Pons (tissue), 1 donor: ENCODE measurements at places on chromosomes 2 and 18.

- no peak for DNase-seq
Observed at GRCh38 chr2:159879051-159879604, 81.1 kb upstream of the CD302 start.

GRCh38 chr2:200466425-200467418 lies 43.1 kb downstream of the KCTD18 start:
- no peak for DNase-seq

GRCh38 chr2:69977186-69977585 lies 15.8 kb upstream of the ASPRV1 start:
- DNase-seq: no peak

DNA sequence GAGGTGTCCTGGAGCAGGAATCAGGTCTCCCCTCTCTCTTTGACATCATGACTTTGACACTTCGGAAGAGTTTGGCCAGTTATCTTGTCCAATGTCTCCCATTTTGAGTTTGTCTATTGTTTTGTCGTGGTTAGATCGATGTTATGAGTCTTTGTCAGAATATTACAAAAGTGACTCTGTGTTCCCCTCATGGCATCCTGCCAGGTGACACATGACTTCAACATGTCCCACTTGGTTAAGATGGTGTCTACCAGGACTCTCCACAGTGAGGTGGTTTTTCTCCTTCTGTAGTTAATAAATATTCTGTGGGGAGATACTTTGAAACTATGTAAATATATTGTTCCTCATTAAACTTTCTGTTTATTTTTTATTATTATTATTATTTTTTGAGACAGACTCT lies 76.6 kb upstream of the BZW1 start:
- peak; percentile 82 for DNase-seq
